ENCODE measurements at places on chromosomes 11 and 22.
A peak's percentile ranks its signal among the peaks of the same experiment; 100 is the strongest.

DNA sequence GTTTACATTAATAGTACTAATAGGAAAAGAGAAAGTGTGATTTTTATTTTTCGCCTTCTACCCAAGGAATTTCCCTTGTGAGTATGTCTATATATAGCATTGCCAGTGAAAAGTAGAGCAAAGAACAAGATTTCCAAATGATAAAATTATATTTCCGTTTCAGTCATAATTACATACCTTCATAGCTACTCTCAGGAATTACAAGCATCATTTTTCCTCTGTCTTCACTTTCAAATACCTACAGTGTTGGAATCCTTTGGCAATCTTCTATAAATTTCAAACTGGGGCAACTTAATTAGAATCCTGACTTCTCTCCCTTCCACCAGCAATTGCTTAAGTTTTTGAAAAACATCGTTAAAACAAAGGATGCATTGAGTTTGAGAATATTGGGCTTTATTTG lies 35.5 kb upstream of the SPON1 start:
- DNase-seq = no peak

DNA sequence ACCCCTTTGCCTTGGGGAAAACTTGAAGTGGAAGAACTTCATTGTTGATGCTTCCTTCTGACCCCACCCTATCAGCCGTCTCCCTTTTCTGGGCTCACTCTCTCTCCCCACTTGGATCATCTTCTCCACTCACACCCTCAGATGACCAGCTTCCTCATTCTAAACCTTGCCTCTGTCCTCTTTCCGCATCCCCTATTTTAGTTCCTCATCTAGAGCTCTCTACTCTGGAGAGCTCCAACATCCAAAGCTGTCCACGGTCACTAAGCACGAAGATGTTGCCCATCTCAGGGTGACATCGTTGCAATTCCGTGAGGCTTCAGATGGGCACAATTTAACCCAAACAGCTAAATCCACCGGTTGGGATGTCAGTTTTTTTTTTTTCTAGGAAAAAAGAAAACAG lies 31.6 kb upstream of the ME3 start:
- DNase-seq = no peak

GRCh38 chr11:11016068-11016467 lies 158.2 kb upstream of the ZBED5 start:
- no peak for DNase-seq

DNA sequence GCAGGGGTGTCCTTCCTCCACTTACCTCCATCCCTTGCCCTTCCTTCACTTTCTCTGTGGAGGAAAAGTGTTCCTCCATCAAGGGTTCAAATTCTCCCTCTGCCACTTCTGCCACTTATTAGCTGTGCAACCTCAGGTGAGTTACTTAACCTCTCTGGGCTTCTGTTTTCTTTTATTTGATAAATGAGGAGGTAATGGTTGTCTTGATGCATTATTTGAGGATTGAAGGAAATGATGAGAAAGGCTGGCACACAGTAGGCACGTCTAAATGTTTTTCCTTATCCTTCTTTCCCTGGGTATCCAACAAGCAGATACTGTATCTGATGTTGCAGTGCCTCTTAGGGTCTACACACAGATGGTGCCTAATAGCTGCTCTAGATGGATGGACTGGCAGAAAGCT lies 14.3 kb upstream of the ALX4 start:
- no peak for DNase-seq

DNA sequence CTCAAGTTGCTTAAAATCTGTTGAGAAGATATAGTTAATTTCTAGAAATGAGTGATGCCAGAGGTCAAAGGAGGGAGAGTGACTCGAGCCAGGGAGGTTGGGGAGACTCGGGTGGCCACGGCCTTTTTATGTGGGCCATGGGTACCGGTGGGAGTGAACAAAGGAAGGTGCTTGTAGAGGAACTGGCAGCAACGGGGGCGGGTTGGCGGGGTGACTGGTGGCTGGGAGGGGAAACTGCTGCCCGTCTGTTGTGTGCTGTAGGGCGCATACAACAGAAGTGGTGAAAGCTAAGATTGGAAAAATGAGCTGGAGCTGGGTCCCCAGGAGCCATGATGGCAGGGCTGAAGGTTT lies 5.4 kb downstream of the DAGLA start:
- no peak for DNase-seq

- no peak for DNase-seq
Measured at GRCh38 chr11:15045209-15045608, 28.2 kb upstream of the CALCB start.

- DNase-seq = no peak
Measured at GRCh38 chr11:68380786-68381622, 68.6 kb downstream of the LRP5 start.

GRCh38 chr22:34004058-34004457 lies 83.8 kb upstream of the LARGE1 start:
- DNase-seq = no peak

GRCh38 chr11:61699737-61700160 lies 19.6 kb downstream of the DAGLA start:
- no peak for DNase-seq

DNA sequence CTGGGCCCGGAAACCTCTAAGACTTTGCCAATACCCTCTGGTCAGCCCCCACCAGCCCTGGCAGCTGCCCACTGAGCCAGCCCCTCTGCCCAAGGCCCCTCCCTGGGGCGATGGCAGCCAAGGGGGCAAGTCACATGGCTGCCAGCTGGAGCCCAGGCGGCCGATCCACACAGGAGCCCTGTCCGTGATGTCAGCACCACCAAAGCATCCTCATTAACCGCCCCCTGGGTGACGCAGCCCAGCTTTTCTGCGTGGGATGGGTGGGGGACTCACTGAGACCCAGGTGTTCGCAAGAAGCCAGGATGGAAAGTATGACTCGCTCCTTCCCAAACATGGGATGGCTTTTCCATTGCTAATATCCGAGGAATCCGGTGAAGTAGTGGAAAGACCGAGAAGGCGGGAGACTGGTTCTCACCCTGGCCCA lies 46.6 kb upstream of the WNT7B start:
- DNase-seq = no peak

DNA sequence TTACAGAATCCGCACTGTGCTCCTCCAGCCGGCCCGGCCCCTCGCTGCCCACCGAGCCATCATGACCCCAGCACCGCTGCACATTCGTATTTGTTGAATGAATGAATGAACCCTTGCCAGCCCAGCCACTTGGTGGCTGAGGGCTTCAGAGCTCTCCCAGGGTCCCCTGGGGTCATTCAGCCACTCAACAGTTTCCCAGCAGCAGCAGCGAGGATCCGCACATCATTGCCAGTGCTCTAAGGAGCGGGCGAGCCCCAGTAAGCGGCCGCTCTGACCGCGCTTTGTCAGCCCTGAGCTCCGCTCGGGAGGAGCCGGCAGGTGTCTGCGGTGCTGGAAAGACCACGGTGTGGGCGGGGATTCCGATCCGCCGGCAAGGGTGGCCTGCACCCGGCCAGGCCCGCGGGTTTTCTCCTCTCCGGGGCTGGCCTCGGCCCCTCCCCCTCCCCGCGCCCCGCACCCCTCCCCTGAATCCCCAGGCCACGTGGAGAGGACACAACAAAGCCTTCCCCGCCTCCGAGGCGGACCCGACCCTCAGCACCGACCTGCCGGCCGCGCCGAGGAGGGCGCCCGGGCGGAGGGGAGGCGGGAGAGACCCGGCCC lies 563 bp downstream of the BID start:
- peak; percentile 72 for DNase-seq

DNA sequence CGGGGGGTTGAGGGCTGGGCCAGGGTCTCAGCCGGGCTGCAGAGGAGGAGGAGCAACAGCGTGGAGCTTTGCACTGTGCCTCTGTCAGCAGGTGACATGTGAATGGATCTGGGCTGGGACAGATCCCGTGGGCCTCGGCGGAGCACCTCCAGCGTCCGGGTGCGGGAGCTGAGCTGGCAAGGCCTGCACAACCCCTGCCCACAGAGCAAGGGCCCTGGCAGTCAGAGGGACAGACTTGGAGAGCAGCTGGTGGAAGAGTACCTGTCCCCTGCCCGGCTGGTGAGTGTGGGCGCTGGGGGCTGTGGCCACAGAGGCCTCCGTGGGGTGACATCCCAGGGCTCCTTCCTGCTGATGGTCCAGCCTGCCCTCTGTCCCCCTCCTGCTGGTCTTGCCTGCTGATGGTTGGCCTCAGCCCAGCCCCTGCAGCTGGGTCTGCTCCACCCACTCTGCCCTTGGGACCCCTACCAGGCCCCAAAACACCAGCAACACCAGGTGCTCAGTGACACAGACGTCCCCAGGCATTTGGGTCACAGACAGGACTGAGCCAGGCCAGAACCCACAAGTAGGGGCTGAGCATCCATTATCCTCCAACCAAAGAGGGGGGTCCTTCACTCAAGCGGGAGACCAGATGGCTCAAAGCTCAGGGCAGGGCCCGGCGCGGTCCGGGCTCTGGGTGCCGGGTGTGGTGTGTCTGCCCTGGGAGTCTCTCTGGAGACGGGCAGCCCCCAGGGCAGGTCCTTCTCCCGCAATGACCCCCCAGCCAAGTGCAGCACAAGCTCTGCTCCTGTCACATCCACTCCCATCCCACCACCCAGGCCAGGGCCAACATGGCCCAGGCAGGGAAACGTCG lies 3.5 kb downstream of the LRRC56 start:
- no peak for DNase-seq

- DNase-seq = peak; percentile 22
Measured at GRCh38 chr11:13238879-13239514, 38.6 kb upstream of the BMAL1 start.

GRCh38 chr22:21446128-21446826 lies 20.9 kb upstream of the TMEM191C start:
- DNase-seq = no peak

Measured in stimulated activated CD8-positive, alpha-beta memory T cell treated with anti-CD3 and anti-CD28 coated beads, Interleukin-2, amount 100 ng/mL, for 48 hours (primary cell).